Activated CD4-positive, alpha-beta T cell treated with anti-CD3 and anti-CD28 coated beads for 36 hours (primary cell): ENCODE measurements at places on chromosomes 1 and 21. TPM values are rescaled to one million over a fixed set of nuclear protein-coding genes. Genes with fewer than 3 reads are reported as not detected.
A peak's percentile ranks its signal among the peaks of the same experiment; 100 is the strongest.

DNA sequence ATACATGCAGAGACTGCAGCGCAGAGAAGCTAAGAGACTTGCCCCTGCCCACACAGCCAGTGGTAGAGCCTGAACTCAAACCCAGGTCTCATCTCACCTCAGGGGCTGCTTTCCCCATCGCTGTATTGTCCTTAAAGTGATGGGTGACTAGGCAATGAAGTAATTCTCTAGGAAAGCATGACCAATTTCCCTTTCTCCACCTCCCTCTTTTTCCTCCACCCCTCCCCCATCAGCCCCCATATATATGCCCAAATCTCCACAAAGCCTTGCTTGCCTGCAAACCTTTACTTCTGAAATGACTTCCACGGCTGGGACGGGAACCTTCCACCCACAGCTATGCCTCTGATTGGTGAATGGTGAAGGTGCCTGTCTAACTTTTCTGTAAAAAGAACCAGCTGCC lies at the start of gene IL24:
TSS of gene IL24 (plus strand) at position 269 of the 400 bp plus-strand sequence. CDS start 390 bp downstream, outside the sequence.
- DNase-seq = peak; percentile 88
- no peaks in the 10 kb centered on the region for H3K27me3 ChIP-seq
- H3K36me3 ChIP-seq = peaks cover 12% of the 10 kb centered on the region
- peak within 1 kb of the TSS; percentile 76 for H3K4me3 ChIP-seq

GRCh38 chr1:153553830-153554541 lies 4.9 kb upstream of the S100A3 start:
- H3K36me3 ChIP-seq = no peaks in the 10 kb centered on the region
- H3K27me3 ChIP-seq = no peaks in the 10 kb centered on the region
- no peak overlapping the region for H3K4me3 ChIP-seq
- H3K4me1 ChIP-seq = peaks cover under 1% of the 10 kb centered on the region

DNA sequence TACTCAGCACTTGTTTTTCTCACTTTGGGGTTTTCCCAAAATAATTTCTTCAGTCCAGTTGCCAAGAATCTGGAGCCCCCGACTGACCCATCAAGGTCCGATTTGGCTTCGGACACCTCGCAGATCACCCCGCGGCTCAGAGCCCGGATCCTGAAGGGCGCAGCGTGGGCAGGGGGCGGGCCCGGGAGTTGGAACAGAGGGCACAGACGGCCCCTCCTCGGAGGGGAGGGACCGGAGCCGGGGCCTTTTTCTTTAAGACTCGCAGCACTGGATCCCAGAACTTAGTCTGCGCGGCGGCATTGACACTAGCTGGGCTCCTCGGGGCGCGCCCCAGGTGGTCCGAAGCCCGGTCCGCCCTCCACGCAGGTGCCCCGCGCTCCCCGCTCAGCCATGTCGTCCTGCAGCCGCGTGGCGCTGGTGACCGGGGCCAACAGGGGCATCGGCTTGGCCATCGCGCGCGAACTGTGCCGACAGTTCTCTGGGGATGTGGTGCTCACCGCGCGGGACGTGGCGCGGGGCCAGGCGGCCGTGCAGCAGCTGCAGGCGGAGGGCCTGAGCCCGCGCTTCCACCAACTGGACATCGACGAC lies at the start of gene CBR3:
TSS of gene CBR3 (plus strand) at position 277 of the 588 bp plus-strand sequence. CDS start at position 391, 114 bp downstream.
- peaks cover 25% of the 10 kb centered on the region for H3K4me1 ChIP-seq
- DNase-seq = peak; percentile 79
- H3K27ac ChIP-seq = peak within 1 kb of the TSS; percentile 94
- peak within 1 kb of the TSS; percentile 87 for H3K4me3 ChIP-seq

DNA sequence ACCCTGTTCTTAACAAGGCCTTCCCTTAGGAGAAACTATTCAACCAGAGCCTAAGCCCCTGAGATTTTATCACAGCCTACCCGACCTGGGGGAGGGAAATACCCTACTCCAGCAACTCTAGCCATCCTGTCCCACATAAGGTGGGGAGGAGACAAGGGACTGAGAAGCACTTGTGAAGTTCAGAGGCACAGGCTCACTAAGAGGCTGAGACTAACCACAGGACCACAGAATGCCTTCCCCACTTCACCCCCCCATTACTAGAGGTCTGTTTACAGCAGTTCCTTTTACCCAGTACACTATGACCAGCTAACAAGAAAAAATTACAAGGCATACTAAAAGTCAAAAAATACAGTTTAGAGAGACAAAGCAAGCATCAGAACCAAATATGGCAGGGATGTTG lies 86.8 kb downstream of the TEX35 start:
- peaks cover 8% of the 10 kb centered on the region for H3K27me3 ChIP-seq
- H3K4me3 ChIP-seq = no peak overlapping the region
- DNase-seq = no peak
- no peak overlapping the region for H3K27ac ChIP-seq
- H3K4me1 ChIP-seq = no peaks in the 10 kb centered on the region

DNA sequence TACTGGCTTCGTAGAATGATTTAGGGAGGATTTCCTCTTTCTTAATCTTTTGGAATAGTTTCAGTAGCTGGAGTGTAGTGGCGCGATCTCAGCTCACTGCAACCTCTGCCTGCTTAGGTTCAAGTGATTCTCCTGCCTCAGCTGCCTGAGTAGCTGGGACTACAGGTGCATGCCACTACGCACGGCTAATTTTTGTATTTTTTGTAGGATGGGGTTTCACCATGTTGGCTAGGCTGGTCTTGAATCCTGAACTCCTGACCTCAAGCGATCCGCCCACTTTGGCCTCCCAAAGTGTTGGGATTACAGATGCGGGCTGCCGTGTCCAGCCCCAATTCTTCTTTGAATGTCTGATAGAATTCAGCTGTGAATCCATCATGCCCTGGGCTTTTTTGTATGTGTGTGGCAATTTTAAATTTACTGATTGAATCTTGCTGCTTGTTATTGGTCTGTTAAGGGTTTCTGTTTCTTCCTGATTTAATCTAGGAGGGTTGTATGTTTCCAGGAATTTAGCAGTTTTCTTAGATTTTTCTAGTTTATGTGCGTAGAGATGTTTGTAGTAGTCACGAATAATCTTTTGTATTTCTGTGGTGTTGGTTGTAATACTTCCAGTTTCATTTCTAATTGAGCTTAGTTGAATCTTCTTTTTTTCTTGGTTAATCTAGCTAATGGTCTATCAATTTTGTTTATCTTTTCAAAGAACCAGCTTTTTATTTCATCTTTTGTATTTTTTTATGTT lies 15.3 kb downstream of the MAN1C1 start:
- H3K4me3 ChIP-seq = peak overlapping the region; percentile 73
- DNase-seq = no peak
- H3K27ac ChIP-seq = peak overlapping the region; percentile 83
- peaks cover 70% of the 10 kb centered on the region for H3K4me1 ChIP-seq
- H3K36me3 ChIP-seq = peaks cover 16% of the 10 kb centered on the region

Gene ERICH3
- total RNA-seq = not detected

Gene PTCH2
- total RNA-seq = 0.69 TPM

Gene OR4F16
- total RNA-seq = not detected

Gene S100A1
- not detected for total RNA-seq

Gene ATF3
- 44.9 TPM for total RNA-seq

Gene TEDDM1
- not detected for total RNA-seq

Gene OVAAL
- not detected for total RNA-seq
